ENCODE measurements at places on chromosomes 2 and 18.

GRCh38 chr2:239609607-239610310 is 208.9 kb upstream of the HDAC4 start:
- DNase-seq, result no peak

GRCh38 chr18:51754566-51754965 is 557.1 kb upstream of the MEX3C start:
- no peak for DNase-seq

- DNase-seq, result no peak
Observed at GRCh38 chr2:174787487-174788205, 23.4 kb upstream of the CHRNA1 start.

GRCh38 chr18:7789856-7790552 is 222.9 kb downstream of the PTPRM start:
- DNase-seq, result no peak

- no peak for DNase-seq
Observed at GRCh38 chr2:120224735-120225548, 1.7 kb upstream of the TMEM185B start.

- DNase-seq, result no peak
Observed at GRCh38 chr2:99656994-99657393, 167.2 kb upstream of the REV1 start.

DNA sequence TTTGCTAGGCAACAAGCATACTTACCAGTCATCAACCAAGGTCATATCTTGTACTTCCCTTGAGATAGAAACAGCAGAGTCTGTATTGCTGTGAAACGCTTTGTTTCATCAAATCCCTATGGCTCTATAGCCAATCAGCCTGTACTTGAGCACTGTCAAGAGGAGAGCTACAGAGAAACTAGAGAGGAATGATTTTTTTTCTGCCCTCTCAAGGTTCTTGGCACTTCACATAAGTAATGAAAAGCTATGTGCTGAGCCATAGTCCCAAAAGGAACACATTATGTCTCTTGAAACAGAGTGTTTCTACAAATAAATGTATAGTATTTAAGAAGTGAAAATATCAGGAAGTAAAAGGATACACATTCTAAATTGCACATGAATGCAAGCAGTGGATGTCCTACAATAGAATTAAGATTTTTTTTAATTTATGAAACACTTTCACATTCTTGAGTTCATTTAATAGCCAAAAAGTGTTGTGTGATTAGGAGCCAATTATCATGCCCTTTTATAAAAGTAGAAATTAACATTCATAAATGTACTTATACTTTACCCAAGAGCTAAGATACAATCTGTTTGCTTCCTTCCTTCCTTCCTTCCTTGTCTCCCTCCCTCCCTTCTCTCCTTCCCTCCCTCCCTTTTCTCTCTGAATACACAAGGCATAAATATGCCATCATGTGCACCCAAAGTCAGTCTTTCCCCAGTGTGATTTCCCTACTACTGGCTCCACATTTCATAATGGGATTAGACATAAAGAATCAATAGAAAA is 131.8 kb downstream of the CSRNP3 start:
- no peak for DNase-seq

- peak; percentile 16 for DNase-seq
Observed at GRCh38 chr2:100819370-100820272, at the start of gene NPAS2. NPAS2 (plus strand) TSS chr2:100820139; CDS start chr2:100904755, 84,616 bp downstream.

DNA sequence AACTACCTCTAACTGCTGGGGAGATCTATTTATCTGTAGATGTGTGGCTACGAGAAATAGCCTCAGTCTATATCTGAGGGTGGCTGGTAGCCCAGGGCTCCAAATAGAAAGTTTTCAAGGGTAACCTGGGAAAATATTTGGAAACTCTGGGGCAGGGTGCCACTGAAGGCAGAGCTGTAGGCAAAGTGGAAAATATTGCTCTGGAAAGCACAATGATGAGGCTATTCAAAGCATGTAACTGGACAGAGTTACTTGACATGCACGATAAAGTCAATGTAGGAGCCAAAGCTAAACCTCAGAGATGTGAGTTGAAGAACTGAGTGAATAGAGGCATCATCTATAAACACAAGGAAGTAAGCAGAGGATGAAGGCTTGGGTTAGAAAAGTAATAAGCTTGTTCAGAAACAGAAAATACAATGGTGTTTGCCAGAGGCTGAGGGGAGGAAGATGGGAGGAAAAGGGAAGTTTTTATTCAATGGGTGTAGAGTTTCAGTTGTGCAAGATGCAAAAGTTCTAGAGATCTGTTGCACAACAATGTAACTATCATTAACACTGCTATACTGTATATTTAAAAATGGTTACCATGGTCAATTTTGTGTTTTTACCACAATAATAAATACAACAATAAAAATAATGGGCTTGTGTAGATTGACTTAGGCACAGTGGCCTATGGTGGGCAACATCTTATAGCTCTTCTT is 171.6 kb downstream of the MBD2 start:
- DNase-seq, result peak; percentile 6

GRCh38 chr2:238431456-238431855 is 4.7 kb downstream of the ASB1 start:
- no peak for DNase-seq

DNA sequence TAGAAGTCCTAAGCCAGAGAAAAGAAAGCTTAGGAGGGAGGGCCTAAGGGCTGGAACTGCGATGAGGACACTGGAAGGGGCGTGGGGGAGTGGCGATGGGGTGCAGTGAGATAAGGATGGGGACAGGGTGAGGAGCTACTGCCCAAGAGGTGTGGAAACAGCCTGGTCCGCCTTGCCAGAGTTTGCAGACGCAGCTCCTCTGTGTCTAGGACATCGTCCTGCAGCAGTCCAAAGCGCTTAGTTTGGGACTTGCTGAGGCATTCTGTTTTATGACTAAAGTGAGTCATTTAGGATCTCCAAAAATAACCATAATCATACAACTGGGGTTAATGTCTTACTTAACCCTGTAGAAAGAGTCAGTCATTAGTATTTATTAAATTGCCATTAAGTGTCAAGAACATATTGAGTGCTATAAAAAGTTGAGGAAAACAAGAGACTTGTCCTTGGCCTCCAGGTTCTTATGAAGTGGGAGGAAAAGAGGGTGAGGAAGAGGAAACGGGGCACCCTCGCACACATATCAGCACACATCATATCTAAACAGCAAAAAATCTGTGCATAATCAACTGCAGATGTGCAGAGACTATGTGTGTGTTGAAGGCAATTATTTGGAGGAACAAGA is 74.8 kb downstream of the CDK15 start:
- DNase-seq, result no peak

DNA sequence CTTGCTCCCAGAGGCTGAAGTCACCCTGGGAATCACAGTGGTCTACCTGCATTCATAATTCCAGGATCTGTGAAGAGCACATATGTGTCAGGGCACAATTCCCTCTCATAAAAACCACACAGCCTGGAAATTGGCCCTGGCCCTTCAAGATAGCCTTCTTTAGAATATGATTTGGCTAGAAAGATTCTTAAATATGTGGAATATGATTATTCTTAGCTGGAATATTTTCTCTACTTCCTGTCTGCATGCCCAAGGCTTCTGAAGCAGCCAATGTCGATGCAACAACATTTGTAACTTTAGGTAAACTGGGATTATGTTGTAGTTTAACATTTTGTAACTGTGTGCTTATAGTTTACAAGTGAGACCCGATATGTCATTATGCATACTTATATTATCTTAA is 24.2 kb downstream of the ICOS start:
- DNase-seq, result no peak
